GM19239 (cell line): ENCODE measurements at places on chromosomes 7 and 10.

GRCh38 chr10:15348579-15348978, 22.5 kb downstream of the FAM171A1 start:
- no peak for DNase-seq

GRCh38 chr10:33776419-33777070, 442.1 kb upstream of the NRP1 start:
- DNase-seq, result no peak

DNA sequence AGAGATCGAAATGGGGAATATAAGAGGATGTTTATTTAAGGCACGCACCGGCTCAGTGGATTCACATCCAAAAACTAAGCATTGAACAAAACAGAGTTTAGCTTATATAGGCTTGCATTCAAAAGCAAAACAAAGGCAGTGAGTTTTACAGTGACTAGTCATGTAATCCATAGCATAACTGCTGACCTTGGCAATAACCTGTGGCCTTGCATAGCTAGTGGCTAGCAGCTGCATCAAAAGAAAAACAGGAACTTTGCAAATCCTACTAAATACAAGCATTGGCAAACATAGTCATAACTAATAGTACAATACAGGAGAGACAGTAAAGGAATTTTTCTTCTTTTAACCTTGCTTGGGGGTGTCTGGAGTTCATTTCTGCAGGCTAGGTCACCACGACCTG, 9.7 kb upstream of the ZNF485 start:
- no peak for DNase-seq

GRCh38 chr10:32156031-32156495, 99.8 kb upstream of the KIF5B start:
- no peak for DNase-seq

DNA sequence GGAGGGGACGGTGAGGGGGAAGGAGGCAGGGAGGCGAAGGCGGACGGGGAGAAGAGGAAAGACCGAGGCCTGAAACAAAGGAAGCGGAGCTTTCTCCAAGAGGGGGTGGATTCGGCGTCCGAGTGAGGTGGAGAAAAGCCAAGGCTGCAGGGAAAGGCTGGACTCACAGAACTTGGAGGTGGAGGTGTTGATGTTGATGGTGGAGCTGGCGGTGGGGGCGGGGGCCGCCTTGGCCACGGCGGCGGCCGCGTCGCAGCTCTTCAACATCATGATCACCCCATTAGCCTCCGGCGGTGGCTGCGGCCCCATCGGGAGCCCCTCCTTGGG, 578 bp downstream of the CACUL1 start:
- DNase-seq, result no peak

- no peak for DNase-seq
Observed at GRCh38 chr7:157789094-157789493, 452.3 kb downstream of the DNAJB6 start.

DNA sequence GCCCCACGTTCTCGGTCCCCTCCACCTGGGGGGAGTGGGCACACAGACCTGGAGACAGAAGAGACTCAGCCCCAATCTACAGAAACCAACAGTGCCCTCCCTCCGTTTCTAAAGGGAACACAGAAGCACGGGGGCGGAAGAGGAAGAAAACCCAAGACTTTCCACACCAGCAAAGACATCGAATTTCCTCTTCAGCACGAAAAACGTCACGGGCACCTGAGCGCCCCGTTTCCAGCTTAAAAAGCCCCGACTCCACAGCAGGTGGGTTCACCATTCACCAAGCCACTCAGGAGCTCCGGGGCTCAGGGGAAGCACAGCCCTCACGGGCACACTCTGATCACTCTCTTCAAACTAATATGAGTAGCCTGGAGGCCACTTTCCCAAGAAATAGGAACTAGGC, 19.6 kb downstream of the NUDT1 start:
- DNase-seq, result peak; percentile 69

DNA sequence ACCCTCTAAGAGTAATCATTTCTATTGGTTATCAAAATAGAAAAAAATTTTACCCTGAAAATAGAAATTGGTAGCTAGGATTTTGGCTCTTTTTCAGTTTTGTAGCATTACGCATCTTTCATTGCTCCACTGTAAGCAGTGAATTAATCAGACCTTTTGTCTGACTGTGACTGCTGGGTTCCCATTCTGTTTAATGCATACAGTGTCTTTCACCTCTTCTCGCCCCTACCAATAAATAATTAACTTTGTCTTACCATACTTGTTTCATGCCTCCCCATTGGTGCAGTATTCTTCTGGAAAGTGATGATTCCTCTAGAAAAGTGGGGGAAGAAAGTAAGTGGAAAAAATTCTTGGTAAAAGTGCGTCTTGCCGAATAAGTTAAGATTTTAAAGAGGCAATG, 73.2 kb downstream of the AP3M1 start:
- no peak for DNase-seq

DNA sequence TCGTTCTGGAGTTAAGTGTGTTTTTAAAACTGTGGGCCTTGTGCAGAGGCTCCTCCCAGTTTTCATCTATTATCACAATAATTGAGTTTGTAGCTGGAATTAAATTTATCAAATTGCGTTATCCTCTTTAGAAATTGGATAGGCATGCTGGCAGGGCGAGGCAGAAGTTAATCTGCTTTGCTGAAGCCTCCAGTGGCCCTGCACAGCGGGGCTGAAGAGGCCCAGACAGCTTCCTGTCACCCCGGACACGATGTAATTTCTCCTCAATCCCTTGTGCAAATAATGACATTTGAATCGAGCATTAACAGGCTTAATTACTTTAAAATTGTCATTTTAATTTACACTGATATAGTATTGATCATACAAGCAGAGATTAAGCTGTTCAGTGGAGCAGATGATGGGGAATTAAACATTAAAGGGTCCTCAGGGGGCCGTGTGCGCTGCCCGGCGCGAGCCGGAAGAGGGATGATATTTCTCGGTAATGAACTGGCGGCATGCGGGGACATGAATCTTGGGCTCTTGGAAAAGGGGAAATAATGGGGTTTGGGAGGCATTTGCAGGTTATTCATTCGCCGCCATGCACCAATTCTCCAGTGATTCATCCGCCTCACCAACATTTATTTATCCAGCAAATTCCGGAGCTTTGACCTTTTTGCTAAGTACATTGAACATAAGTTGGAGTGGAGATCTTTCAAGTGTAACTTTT, 118.5 kb downstream of the NKX6-2 start:
- no peak for DNase-seq

GRCh38 chr10:110483633-110484032, 14.1 kb upstream of the DUSP5 start:
- DNase-seq, result no peak

GRCh38 chr10:58291538-58292174, 22.7 kb downstream of the CISD1 start:
- no peak for DNase-seq

DNA sequence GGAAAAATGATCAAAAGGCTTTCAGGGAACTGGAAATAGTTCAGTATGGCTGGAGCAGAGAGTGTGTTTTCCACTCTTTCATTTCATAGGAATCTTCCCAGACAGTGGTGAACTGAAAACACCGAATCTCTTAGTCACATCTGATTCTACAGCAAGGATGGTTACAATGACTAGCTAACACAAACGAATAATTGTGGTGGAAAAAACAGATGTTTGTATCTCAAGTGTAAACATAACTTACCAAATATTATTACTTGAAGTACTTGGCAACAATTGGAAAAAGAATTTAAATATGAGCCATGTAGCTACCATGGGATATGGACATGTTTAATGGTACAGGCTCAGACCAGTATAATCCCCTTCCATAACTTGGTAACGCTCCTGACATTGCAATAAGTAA, 21.1 kb upstream of the BPGM start:
- no peak for DNase-seq

DNA sequence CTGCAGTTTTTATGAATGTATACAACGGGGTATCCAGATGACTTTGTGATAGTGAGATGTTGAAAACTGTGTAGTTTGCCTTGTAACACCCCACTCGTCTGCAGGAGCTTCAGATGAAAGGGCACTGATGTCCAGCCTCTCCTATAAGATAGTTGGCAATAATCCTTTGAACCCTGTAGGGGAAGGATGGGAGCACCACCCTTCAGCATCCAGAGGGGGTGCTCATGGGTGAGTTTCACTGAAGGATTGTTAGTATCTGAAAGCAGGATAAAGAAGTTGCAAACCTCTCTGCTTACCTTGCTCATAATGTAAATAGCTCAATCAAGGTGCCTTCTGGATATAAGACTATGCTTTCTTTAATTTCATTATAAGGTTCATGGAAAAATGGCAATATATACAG, 201.5 kb downstream of the TMEM178B start:
- no peak for DNase-seq

DNA sequence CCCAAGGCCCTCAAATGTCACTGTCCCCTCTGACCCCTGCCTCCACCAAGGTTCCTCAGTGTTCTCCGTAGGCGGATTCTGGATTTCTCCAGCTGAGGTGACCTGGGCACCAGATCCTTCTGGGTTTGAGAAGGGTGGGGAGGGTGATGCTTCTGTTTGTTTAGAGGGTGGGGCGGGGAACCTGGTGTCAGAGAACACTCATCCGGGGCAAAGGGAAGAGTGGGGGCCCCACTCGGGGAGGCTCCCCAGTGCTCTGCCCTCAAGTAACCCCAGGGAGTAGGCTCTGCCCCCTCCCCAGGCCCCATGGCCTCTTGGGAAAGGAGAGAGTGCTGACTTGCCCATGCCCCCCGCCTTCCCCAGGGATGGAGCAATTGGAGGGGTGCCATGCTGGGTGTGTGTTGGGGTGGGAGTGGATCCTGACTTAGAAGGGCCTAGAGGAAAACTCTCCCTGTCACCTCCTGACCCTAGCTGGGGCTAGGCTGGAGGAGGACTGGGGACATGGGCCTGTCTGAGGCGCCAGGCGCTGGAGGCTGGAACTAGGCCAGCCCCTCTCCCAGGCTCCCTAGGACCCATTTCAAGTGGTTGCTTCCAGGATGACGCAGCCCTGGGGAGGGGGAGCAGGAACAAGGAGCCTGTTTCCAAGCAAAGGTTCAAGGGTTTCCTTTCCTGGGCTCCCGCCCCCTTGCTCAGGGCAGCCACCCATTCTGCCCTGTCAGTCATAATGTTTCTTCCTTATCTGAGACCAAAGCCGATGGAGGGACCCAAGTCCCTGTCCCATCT, 27.9 kb downstream of the KAZALD1 start:
- DNase-seq, result no peak

DNA sequence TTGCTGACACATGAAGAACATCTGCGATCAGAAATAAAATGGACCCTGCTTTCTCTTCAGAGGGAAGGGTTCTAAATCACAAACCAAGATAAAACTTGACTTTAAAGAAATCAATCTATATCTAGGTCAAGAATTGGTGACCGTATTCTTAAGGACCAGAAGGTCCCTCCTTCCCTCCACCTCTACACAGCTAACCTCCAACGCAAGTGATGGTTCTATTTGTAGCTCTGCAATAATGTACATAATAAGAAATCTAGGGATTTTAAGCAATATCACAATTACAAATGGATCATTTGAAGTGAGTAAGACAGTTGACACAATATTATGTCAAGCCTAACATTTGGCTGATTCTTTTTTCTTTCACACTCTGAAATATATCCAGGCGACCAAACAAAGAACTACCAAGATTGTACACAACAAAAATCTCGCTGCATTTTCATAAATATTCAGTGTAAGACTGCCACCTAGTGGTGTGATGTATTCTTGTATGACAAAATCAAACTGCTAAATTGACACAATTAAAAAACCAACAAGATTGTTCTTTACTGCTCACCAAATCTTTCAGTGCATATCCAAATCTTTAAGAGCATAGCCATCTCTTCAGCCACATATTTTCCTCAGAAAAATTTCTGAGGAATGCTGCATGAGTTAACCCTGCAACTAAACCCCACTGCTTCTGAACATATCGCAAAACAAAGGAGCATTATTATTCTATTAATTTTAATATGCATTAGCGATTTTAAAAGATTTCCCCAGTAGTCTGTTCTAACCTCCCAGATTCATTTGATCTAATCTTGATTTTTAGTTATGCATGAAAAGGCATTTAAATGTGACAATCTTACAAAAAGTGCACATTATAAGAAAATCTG, 44.5 kb downstream of the ICA1 start:
- peak; percentile 20 for DNase-seq

DNA sequence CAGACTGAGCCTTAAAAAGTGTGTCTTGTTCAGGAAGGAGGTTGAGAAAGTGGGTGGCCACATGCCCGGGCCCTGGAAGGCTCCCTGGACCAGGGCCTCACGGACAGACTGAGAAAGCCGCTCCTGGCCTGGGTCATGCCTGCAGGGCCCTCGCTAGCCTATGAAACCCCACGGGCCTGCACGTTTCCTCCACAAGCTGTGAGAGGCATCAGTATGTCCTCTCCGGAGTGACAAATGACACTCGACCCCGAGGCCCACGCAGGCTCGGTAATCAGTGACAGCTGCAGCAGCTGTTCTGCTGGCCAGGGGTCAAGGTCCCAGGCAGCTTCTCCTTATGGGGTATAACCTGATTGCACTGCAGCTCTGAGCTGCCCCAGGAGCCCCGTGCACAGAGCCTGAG, 47.6 kb downstream of the ASB13 start:
- DNase-seq, result no peak

- DNase-seq, result no peak
Observed at GRCh38 chr10:47419421-47419820, 35.3 kb upstream of the ZNF488 start.

DNA sequence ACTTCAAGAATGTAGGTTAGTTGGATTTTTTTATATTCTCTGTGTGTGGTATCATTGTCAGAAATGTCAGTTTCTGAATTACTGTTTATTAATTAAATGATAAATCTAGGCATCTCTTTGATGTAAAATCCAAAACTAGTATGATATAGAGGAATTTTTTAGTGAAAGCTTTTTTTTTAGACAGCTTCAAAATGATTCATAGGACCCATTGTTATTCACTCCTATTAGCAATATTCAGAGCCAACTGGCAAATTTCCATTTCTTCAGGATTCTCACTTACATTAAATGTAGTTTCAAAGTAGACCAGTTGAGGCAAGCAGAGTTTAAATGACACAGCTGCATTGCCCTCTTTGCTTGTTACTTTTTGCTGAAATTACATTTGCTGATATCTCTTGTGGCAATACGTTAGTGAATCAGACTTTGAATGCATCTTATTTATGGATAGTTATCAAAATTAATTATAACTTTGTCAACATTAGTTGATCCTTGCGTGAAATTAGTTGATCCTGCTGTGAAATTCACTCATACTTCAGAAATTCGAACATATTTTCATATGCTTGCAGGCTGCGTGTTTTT, 20.3 kb downstream of the ZNF277 start:
- no peak for DNase-seq
